ENCODE measurements at places on chromosomes 2 and 18.
A peak's percentile ranks its signal among the peaks of the same experiment; 100 is the strongest.

- DNase-seq = no peak
- H3K36me3 ChIP-seq = no peaks in the 10 kb centered on the region
- H3K27ac ChIP-seq = no peak overlapping the region
These were observed 342.3 kb downstream of the DCC start for GRCh38 chr18:52682260-52682659.

DNA sequence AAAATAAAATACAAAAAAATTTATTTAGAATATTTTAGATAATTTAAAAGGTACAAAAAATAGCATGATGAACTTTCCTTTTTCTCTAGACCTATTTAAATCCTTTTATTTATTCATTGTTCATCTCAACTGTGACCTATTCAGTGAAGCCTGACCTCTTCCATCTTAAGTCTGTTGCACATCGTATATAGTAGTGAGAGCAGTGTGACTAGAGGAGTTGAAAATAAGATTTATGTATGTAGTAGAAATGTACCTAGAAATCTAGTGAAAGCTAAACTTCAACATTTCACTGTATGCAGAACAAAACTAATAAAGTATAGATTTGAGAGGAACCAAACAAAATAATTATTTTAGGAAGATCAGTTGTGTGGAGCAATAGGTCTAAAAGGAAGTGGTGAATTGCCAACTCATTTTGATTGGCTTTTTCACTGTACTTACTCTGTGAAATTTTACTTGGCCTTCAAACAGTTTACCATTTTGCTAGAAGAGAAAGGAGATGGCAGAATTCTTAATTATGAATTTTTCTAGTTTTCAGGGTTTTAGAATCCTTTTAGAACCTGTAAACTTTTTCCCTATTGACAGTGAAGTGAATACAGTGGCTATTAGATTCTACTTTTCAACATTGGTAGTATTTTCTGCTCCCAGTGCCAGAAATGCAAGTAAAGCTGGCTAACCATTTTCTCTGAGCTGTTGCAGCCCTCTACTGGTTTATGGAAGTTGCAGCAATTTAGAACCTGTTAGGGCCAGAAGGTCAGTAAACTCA, 11.0 kb downstream of the ANKRD12 start:
- no peak overlapping the region for H3K4me3 ChIP-seq
- peaks cover 6% of the 10 kb centered on the region for H3K36me3 ChIP-seq
- H3K27me3 ChIP-seq = no peaks in the 10 kb centered on the region
- H3K27ac ChIP-seq = no peak overlapping the region
- peak; percentile 86 for DNase-seq

GRCh38 chr2:216492597-216493333, 5.9 kb upstream of the RPL37A start:
- peaks cover 12% of the 10 kb centered on the region for H3K4me1 ChIP-seq
- H3K36me3 ChIP-seq = no peaks in the 10 kb centered on the region
- H3K4me3 ChIP-seq = no peak overlapping the region
- H3K27ac ChIP-seq = peak overlapping the region; percentile 41
- H3K27me3 ChIP-seq = no peaks in the 10 kb centered on the region

DNA sequence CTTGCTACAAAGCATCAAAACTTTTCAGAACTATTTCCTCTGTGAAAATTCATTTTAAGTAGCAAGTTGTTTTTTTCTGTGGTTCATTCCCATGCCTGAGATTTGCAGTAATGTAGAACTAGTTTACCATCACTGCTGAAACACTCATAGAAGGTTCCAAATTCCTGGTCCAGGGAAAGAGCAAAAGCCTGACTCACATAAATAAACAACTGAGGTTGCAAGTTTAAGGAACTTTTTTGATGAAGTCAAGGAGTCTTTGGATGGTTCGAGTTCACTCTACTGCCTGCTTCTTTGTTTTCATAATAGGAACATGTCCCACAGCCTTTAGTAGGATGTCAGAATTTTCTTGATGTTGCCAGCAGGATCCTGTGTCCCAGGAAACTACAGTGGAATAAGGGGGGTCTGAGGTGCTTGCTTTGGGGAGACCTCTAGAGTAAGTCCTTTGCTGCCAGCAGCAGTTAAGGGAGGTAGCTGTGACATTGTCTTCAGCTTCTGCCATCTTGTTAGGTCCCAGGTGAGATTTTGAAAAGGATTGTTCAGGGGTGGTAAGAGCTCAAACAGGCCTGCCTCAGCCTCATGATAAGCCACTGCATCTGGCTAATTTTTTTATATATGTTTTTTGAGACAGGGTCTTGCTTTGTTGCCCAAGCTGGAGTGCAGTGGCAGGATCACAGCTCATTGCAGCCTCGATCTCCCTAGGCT, 43.9 kb downstream of the ACSL3 start:
- H3K4me3 ChIP-seq = no peak overlapping the region
- H3K27ac ChIP-seq = peak overlapping the region; percentile 72
- H3K4me1 ChIP-seq = peaks cover 9% of the 10 kb centered on the region
- H3K36me3 ChIP-seq = peaks cover 33% of the 10 kb centered on the region
- peak; percentile 91 for DNase-seq
- H3K27me3 ChIP-seq = no peaks in the 10 kb centered on the region

GRCh38 chr18:75071866-75072671, 136.9 kb downstream of the PTGR3 start:
- H3K27me3 ChIP-seq = no peaks in the 10 kb centered on the region
- peaks cover 10% of the 10 kb centered on the region for H3K4me1 ChIP-seq
- H3K4me3 ChIP-seq = no peak overlapping the region
- H3K36me3 ChIP-seq = no peaks in the 10 kb centered on the region

All from mesenchymal stem cell (in vitro differentiated cells and primary cell).